ENCODE measurements at places on chromosomes 13 and 19. TPM values are rescaled to one million over a fixed set of nuclear protein-coding genes. Genes with fewer than 3 reads are reported as not detected.

GRCh38 chr19:48465215-48465614 lies 4.0 kb upstream of the CYTH2 start:
- no peak for DNase-seq

GRCh38 chr19:45772130-45772840 lies 3.2 kb upstream of the SIX5 start:
- no peak for DNase-seq

DNA sequence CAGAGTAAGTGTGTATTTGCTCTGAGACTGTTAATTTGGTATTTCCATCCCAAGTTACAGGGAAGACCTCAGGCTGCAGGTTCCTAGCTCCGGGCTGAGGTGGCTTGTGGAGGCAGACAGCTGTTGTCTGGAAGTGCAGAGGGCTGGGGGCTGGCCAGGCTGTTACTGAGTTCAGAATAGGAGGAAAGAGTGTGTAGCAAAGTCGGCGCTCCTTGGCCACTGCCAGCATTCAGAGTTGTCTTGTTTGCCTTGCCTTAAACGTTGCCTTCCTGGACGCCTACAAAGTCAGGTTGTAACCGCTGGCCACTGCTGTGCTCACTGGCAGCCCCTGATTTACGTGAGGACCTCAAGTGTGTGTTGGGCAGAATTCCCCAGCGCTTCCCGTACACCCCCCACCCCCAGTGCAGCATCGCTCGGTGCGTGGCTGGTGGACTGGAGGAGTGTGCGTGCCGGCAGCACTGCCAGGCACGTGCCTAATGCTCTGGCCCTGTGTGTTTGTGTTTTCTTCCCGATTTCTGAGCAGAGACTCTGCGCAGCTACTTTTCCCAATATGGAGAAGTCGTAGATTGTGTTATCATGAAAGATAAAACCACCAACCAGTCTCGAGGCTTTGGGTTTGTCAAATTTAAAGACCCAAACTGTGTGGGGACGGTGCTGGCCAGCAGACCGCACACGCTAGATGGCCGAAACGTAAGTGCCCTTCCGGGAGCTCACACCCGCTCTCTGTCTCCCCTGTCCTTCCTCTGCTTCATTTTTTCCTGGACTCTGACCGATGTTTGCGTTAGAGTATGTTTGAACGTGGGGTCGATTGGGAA lies 10.5 kb downstream of the DAZAP1 start:
- no peak for DNase-seq

GRCh38 chr19:29329460-29330134 lies 116.6 kb upstream of the UQCRFS1 start:
- peak; percentile 74 for DNase-seq

GRCh38 chr13:79870766-79871165 lies 389.8 kb downstream of the NDFIP2 start:
- no peak for DNase-seq

DNA sequence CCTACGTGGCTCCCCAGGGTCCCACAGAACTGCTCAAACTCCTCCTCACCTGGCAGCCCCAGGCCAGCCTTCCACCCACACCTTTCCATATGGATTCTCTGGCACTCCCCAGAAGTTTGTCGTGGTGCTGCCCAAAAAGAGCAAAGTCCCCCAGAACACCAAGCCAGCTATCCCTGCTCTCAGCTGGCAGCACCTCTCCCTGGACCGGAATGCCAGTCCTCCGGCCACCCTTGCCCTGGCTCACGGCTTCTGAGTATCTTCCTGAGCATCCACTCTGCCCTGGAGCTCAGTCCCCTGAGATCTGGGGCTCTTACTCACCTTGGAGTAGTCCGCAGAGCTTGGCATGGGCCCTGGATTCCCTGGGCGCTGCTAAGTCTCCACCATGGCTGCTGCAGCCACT lies 166.5 kb upstream of the ZNF507 start:
- peak; percentile 91 for DNase-seq

GRCh38 chr19:3059653-3060052 lies 2.6 kb downstream of the TLE5 start:
- DNase-seq = no peak

DNA sequence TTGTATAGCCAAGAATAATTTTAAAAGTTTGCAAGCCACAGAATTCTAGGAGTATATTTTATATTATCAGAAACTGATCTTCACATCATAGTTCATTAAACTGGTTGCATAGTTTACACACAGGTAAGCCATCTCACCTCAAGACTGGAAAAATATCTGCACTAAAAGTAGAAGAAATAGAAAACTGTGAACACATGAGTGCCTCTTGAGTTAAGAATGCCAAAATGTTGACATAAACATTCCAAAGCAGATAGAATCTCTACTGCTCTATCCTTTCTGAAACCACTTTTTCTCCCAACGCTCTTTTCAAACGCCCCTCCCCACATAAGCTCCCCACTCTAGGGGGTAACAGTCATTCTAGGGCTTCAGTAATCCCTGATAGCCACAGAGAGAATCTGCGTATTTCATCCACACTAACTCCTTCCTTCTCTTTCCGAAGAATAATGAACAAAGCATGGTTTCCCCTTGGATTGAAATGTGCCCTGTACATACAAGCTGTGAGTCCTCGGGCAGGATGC lies 201.5 kb downstream of the IRS2 start:
- DNase-seq = no peak

GRCh38 chr19:43476606-43477005 lies 11.2 kb upstream of the LYPD3 start:
- DNase-seq = no peak

- no peak for DNase-seq
These were observed 4.7 kb downstream of the LENG1 start for GRCh38 chr19:54154603-54155345.

DNA sequence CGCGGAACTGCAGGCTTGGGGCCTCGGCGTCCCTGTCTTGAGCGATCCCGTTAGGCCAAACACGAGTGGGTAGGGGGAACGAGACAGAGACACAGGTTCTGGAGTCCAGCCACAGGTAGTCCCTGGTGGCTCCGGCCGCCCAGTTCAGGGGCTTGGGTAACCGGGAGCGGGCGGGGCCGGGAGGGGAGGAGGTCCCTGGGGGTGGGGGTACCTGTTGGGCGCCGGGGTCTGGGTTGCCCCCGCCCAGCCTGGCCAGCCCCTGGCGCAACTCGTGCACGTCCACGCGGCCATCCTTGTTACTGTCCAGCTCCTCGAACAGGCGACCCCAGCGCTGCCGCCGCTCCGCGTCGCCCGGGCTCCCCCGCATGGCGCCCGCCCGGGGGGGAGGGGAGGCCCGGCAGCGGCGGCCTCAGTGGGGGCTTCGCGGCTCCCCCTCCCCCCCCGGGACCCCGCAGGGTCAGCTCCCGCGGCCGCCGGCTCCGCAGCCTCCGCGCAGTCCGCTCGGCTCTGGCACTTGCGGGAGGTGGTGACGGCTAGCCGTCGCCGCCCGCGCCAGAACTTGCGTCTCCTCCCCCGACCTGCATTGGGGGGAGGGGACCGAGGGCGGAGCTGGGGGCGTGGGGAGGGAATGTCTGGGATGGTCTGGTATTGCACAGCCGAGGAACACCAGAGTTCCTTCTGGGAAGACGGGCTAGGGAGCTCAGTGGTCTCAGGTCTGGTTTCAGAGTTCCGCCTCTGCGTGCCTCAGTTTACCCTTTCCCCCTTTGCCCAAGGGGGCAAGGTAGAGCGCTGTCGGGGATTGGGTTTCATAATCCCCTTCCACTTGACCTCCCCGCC lies at the start of gene SLC25A23:
Gene SLC25A23 (minus strand): TSS at position 531 of the 837 bp plus-strand sequence. CDS start 164 bp downstream, at position 367.
- DNase-seq = no peak

- DNase-seq = no peak
These were observed 1.2 kb upstream of the CSNK1A1L start for GRCh38 chr13:37106642-37107041.

GRCh38 chr13:23868521-23868920 lies 20.7 kb downstream of the MIPEP start:
- no peak for DNase-seq

The LSM14A gene
- 134 TPM for total RNA-seq

The MFSD12 gene
- 60.3 TPM for total RNA-seq

The LYPD3 gene
- total RNA-seq = 0.42 TPM

All from esophagus muscularis mucosa (tissue), 4 donors.